T follicular helper cell (primary cell): ENCODE measurements at places on chromosomes 3 and 15.
A peak's percentile ranks its signal among the peaks of the same experiment; 100 is the strongest.

DNA sequence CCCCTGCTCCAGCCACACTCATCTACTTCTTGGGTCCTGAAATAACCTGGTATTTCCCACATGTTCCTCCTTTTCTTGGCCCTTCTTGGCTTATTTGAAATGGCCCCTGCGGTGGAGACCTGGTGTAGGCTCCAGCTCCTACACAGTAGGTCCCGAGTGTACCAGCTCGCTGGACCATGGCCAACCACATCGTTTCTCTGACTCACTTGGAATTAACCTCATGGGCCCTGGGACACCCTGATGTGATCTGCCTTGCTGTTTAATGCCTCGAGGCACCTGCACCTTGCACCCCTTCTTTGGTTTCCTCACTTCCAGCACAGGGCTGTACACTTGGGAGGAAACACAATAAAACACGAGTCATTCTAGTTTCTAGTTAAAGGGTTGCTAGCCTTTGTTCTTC lies 60.3 kb downstream of the FEM1B start:
- DNase-seq: no peak

GRCh38 chr3:131283862-131284261 lies 97.7 kb upstream of the NUDT16 start:
- DNase-seq: no peak

- DNase-seq: no peak
Observed at GRCh38 chr3:78116874-78117273, 1077.0 kb downstream of the ROBO2 start.

DNA sequence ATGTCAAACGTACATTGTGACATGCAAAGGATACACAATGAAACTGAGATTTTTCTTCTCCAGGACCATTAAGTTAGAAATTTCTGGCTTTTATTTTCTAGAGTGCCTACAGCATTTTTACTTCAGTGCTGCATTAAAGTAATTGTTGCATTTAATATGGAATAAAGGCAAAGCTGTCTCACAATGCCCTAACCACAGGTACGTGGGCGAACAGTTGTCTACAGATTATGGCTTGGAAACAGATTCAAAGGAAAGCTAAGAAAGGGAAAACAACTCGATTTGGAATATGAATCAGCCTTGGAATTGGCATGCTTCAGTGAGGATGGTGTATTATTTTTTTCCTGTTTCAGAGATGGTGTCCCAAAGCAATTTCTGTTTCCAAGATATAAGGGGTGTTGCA lies 79.1 kb upstream of the TUSC7 start:
- no peak for DNase-seq

DNA sequence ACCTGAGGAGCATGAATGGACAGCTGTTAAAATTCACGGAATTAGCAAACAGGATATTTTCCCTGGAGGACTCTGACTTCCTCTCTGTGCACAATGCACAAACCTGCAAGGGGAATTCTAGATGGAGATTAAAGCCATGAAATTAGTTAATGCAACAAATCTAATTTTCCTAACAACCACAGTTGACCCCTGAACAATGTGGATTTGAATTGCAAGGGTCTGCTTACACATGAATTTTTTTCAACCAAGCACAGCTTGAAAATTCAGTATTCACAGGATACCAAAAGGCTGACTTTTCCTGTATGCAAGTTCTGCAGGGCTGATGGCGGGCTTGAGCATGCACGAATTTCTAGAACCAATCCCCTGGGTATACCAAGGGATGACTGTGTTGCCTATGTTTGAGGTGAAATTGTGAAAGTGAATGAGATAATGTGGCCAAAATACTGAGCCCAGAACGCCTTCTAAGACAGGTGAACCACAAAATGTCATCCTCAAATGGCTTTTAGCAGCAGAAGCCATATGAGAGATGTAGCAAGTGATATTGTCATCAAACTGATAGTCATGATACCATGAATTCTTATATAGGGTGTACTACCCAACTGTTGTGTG lies 52.5 kb downstream of the COL8A1 start:
- no peak for DNase-seq

DNA sequence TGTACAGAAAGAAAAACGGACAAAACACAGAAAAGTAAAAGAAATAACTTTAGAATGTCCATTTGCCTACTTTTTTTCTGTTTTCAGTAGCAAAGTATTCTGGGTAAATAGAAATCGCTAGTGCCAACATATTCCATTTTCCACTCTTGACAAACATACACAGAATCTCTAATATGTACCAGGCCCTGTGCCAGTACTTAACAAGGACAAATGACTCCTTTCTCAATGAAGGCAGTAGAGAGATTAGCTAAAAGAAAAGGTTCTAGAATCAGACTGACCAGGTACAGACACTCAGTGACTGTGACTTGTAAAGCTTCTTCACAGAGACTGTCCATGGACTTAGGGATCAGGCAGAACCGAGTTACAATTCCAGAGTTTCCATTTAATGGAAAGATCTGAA lies 165.8 kb upstream of the STAC start:
- no peak for DNase-seq

- DNase-seq: no peak
Observed at GRCh38 chr3:46725621-46726314, 8.1 kb upstream of the PRSS50 start.

GRCh38 chr3:159273608-159274007 lies 471.8 kb downstream of the MFSD1 start:
- no peak for DNase-seq

GRCh38 chr3:143536817-143537535 lies 311.3 kb downstream of the SLC9A9 start:
- no peak for DNase-seq

DNA sequence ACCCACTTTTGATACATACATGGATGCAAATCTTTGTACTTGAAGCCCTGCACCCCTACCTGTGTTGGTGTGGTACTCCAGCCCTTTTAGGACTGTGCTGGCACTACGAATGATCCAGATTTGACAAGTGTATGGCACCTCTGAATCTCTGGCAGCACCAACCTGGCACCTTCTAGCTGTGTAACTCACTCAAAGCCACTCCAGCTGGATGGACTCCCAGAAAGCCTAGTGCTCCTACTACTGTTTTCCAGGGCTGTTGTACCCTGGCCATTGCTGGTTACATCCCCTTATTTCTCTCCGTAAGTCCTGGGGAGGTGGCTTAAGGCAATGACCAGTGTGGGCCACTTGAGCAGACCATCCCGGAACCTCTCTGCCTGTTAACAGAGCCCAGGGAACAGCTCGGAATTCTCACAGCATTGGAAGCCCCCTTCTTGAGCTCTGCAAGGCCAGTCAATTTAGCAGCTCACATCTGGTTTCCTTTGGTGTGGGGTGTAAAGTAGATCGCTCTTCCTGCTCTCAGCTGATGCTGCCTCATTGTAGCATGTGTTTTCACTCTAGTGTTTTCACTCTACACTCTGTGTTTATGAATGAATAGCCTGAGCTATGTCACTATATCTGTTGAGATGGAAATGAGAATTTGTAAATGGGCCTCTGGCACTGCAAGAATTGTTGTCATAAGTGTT lies 12.2 kb downstream of the CALML4 start:
- DNase-seq: no peak

GRCh38 chr15:55789066-55789660 lies 46.2 kb upstream of the PRTG start:
- DNase-seq: peak; percentile 12

DNA sequence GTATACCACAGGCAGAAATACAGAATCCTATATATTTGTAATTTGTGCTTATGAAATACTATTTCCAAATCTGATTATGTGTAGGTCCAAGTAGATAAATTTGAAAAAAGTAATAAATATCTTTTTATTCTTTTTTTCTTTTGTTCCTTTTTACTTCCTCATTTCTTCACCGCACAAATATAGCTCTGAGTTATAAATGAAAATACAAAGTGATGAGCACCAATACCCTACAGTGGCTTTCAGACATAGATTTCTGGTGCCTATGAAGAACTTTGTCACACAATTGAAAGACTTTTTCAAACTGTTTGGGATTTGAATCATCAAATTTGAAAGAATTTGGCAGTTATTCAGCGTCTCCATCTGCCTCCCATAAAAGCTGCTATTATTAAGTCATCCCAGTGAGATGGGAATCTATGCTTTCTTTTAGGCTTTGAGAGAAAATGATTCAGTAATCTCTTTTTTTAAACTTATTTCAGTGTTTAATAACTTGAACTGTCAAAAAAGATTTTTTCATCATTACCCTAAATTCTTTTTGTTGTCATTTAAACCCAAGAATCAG lies 363.6 kb upstream of the GOLIM4 start:
- no peak for DNase-seq

DNA sequence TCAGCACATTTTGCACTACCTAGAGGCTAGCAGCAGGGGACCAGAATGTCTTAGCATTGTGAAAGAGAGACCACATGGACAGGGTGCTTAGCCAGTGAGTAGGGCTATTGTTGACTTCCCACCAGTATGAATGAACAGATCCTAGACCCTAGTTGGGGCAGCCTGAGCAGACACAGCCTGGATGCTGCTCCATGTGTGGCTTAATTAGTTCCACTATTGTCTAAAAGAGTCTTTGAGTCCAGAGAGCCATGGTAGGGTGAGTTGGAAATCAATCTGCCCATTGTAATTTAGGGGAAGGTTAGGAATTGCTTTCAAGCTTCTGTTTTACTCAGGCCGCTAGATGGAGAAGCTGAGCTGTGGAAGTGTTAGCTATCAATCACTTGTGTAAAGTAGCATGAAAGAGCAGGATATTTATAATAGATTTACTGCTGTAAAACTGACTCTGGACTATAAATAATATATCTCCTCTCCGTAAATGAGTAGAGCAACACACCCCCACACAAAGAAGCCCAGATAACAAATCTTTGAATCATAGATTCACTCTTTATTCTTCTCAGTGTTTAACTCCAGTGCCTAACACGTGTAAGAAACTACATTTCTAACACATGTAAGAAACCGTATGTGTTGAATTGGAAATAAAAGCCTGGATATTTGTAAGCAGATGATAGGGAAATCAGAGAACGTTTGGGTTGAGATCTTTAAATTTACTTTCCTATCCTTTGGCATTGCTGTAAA lies 4.1 kb upstream of the GCSAM start:
- peak; percentile 25 for DNase-seq

DNA sequence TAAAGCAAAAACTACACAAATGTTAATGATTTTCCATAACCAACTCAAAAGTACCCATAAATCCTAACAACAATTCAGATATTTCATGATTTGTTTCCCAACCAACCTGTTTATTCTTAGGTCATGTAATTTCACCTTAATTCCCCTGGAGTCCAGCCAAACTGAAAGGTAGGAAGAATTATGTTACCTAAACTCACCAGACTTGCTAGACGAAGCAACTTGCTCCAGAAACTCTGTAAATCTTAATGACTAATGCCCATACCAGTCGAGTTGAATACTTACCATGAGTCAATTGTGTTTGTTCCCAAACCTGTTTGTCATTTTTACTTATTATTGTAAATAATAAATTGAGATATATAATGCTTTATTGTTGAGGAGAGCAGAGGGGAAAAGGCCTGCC lies 1030.0 kb downstream of the TBL1XR1 start:
- no peak for DNase-seq

DNA sequence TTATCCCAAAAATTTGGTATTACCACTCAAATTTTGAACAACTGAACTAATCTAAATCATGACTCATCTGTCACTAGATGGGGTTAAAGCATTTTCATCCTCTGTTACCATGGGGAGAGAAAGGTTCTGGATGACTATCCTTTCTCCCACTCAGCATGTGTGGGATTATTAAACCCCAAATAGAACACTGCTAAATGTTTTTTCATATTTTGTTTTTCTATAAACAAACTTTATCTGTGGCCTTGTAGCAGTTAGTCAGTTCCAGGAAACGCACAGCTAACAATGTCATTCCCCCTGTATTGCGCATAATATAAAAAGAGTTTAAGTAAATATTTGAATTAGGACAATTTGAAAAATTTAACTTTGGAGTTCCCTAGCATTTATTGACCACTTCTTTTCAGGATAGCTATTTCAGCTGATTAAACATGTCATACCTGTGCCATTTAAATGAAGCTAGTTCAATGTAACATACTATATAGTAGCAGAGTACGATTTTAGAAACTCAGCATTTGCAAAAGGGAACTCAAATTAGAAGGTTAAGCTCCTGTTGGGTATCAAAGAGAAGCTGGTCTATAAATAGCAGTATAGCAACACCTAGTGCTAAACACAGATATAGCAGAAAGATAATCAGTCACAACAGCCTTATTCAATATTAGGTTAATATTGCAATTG lies 9.2 kb upstream of the TMEM212 start:
- no peak for DNase-seq

DNA sequence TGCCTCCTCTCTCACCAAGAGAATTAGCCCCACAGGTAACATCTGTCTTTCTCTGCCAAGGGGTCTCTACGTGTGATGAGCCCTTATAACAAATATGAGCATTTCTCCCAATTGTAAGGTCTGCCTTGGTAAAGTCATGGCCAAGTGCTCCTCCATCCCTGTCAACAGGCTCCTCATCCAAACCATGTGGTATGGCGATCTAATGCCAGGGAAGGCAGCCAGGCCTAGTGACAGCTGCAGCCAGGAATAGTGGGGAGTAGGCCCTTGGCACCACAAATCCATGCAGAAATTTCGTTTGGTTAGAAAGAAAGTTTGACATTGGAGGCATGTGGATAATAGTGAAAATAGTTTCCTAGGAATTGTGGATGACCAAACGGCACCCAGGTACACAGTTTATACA lies 4.7 kb upstream of the LRTM1 start:
- DNase-seq: no peak

DNA sequence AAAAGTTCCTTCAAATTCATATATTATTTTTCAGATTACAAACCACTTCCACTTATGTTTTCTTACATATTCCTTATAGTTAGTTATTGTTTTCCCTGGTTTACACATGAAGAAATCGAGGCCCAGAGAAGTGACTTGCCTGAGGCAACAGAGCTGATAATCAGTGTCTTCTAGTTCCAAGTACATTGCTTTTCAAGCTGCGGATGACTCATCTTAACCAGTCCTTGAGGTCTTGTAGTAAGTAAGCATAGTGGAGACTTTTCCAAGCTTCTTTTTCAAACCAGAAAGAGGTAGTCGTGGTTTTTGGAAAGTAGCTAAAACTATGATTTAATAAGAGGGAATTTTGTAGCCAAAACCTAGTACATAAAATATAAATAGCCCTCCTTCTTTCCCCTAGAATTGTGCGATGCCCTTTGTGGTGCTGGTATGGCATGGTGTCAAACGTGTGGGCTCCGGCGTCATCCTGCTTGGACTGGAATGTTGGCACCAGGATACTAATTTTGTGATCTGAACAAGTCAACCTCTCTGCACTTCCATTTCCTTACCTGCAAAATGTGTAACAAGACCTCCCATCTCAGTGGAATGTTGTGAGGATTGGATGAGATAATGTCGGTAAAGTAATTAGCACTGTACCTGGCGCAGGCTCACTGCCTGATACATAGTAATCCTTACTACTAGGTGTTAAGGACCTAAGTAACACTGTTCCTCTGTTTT lies 19.0 kb upstream of the DLG1 start:
- no peak for DNase-seq

- DNase-seq: no peak
Observed at GRCh38 chr3:150362515-150363302, 45.4 kb upstream of the TSC22D2 start.

DNA sequence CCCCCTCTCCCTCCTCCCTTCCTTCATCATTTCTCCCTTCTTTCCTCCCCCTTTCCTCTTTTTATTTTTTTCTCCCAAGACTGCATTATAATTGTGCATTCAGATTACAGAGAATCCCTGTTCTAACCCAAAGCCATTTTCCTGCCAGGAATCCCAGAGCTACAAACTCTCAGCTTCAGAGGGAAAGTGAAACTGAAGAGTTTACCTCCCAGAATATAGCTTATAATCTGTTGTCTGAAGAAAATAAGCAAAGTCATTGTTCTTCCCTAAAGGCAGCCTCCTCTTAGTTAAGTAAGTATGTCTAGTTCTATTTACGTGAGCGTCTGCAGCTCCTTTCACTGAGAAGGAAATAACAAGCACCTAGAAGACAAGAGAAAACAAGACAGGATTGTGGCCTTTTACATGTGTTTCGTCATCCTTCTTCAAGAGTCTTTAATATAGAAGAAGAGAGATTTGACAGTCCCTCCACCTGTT lies 97.2 kb downstream of the CHST2 start:
- no peak for DNase-seq
